ENCODE measurements at places on chromosomes 7 and 10.

DNA sequence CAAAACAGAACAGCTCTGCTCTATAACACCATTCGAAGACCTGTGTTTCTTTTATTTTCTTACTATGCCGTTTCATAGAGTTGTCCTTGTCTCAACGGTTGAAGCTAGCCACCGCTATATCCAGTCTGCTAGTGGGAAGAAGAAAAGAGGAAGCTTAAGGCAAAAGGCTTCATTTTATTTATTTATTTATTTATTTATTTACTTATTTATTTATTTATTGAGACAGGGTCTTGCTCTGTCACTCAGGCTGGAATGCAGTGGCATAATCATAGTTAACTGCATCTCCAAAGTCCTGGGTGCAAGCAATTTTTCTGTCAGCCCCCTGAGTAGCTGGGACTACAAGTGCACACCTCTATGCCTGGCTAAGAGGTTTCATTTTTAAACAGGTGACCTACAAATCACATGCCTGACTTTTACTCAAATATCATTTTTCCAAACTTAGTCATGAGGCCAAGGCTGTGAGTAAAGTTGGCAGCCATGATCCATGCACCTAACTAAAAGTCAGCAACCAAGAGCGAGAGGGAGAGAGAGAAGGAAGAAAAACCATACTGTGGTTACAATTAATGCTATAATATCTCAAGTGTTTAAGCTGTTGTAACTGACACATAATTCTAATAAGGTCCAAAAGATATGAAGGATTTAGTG lies 1305.3 kb upstream of the LRRTM3 start:
- no peak for DNase-seq

GRCh38 chr10:3955955-3956617 lies 171.1 kb upstream of the KLF6 start:
- no peak for DNase-seq

DNA sequence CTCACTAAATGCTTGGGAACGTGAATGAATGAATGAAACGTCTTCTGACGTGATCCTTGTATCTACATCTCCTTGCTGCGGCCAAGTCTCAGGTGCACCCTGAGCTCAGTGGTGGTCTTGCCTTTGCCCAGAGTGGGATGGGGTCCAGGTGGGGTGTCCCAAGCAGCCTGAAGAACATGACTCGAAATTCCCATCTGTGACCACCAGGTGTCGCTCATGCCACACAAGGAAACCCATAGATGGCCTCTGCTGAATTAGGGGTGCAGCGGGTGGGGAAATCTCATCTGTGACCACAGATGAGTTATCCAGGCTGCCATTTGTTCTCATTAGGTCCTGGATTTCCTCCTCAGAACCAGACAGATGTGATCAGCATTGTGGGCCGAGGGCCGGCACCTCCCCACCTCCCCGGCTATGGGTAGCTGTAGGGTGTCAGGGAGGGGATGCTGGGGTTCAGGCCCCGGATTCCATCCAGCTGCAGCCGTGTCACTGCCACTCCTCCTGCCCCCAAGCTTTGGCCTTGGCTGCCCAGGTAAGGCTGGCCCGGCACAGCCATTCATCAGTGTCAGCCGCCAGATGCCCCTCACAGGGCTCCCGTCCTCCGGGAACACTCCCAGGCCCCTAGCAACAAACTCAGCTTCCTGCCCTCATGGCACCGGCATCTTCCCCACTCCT lies 21.0 kb upstream of the GNA12 start:
- peak; percentile 58 for DNase-seq

DNA sequence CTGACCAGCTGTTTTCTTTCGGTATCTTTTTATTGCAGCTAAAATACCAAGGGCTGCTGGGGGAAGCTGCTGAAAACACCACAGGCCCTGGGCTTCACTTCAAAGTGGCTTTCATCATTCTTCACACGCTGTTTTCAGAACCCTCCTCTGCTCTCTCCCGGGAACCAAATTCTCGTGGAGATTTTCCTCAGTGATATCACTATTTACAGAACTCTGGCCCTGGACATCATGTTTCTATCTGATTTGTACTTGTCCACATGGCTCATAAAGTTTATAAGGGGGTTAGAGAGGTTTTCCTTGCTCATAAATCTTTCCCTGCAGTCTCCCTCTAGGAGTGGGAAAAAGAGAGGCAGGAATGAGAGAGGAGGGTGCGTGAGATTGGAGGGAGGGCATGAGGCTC lies 177.4 kb upstream of the NPVF start:
- no peak for DNase-seq

DNA sequence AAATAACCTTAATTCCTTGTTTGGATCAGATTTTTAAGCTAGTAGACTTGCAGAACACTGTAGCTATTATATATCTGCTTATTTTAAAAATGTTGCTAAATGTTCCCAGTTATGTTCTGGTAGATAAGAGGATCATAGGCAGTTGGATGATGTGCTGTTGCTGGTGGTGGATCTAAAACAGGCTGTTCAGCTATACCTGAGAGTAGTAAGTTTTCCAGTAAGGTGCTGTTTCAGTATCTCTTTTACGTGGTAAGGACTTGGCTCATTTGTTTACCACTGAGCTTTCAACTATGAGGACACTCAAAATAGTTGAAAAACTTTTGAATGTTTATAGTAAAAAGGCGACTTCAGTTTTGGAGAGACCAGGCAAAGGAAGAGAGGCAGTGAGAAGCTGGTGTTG lies 180.9 kb downstream of the CDK14 start:
- no peak for DNase-seq

DNA sequence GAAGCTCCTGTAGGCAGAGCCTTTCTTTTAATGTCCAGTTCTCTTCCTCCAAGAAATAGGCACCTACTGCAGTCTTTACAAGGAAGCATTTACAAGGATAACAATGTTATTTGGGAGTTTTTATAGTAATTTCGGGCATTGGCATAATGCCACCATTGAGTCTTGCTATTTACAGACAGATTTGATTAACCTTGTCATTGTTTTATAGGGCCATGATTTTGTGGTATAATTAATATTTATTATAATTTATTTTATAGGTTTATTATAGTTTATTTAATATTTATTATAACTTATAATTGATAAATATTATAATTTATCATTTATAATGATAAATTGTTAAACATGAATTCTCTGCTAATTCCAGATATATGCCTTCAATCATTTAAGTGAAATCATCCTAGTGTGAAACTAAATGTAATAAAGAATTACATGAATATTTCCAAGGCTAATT lies 573 bp upstream of the POT1 start:
- DNase-seq: no peak

GRCh38 chr7:141986923-141987322 lies 8.8 kb upstream of the MGAM start:
- DNase-seq: no peak

- no peak for DNase-seq
These were observed 60.8 kb downstream of the XRCC2 start for GRCh38 chr7:152615031-152615741.

DNA sequence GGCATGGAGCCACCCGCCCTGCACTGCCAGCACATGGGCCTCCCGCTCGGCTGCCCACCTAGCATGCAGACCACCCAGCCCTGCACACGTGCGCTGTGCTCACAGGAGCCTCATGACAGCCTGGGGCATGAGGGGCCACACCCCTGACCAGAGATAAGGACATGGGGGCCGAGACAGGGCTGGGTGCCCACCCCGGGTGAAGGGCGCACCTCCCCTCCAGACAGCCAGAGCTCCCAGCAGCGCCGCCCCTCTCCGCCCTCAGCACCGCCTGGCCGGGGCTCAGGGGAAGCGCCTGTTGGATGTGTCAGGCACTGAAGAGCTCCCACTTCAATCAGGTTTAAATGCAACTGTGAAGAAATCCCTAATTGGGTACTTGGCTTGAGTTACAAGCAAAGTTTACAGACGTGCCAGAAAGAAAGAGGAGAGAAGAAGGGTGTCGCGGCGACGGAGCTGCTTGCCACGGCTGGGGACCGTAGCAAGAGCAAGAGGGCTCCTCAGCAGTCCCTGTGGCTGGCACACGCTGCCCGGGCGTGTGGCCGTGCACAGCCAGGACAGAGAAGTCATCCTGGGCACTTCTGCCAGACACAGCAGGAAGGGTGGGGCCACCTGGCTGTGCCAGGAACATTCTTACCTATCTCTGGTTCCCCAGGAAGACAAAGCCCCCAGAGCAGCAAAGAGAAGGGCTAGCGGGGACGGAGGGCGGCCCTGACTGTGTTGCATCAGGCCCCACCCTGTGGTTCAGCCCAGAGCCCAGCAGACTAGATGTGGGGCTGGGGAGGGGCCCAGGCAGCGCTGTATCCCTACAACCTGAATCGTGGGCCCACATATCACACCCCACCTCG lies 247.4 kb downstream of the ELFN1 start:
- DNase-seq: peak; percentile 57

DNA sequence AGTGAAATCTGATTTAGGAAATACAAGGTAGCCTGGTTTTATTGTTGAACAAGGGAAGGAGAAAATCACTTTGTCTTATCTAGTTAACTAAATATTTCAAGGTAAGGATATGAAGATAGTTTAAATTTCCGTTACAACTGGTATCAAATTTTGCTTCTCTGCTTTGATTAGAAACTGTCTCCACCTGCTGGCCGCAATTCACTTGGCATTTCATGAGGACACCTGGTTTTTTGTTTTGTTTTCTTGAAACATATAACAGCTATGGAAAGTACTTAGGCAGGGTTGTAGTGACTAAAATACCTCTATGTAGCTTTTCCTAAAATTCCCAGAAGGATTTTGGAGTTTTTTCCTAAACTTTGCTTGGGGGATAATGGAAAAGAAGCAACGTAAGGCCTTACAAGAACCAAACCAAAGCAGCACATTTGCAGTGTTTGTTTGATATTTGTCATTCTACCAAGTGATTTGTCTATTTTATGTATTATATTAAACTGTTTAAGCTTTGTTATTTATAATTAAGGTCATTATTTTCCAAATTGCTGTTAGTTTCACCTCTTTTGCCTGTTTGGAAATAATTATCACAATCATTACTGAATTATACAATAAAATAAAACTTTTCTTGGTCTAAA lies 73.6 kb downstream of the AHCYL2 start:
- no peak for DNase-seq

- DNase-seq: no peak
These were observed 136.4 kb upstream of the AOAH start for GRCh38 chr7:36860681-36861080.

DNA sequence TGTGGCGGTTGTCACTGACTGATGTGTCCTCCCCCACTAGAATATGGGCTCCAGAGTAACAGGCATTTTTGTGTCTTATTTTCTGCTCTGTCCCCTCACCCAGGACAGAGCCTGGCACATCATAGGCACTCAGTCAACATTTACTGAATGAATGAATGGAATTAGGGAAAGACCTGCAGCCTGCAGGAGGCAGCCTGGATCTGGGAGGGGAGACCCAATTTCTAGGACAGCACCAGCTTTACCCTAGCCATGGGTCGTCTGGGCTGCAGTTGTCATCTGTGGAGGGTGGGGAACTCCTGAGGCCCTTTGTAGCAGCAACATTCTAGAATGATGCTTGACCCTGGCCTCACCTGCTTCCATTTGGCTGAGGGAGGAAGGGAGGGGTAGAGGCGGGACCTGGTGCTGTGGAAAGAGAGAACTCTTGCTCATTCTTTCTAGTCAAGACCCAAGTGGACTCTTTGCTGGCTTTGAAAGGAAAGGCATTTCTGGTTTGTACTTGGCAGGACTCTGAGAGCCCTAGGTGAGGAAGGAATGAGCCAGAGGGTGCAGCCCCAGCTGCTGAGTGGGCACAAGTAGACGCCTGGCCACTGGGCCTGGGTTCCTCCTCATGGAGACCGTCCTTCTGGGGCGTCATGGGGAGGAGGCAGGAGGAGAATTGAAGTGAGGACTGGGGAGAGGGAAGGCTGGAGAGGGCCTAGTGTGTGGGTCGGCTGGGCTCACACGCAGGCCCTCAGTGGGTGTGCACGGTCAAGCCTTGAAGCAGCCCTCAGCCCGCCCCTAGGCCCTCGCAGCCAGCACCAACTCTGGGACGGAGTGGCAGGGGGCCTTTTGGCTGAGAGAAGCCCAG lies 8.9 kb downstream of the FGF8 start:
- no peak for DNase-seq

DNA sequence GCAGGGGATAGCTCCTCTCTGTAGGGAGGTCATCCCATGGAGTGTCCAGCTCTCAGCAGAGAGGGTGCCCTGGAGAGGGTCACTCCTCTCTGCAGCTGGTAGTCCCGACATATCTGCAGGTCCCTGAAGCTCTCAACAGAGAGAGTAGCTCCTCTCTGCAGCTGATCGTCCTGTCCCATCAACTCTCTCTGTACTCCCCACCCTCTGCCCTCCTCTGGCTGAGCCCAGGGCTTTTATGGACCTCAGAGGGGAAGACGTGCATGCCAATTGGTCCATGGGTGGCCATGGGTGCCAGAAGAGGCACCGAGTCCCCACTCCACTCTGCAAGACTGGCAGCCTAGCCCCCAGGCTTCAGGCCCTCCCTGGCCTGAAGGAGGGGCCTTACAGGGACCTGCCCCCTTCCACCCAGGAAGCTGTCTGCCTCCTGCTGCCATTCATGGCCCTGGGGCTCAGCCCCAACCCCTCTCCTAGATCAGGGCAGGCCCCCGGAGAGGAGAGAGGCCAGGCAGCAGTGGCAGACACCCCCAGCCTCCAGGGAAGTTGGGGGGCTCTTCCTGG lies 9.0 kb upstream of the BLVRA start:
- no peak for DNase-seq

- peak; percentile 82 for DNase-seq
These were observed 29.5 kb upstream of the ANKRD2 start for GRCh38 chr10:97543025-97543546.

DNA sequence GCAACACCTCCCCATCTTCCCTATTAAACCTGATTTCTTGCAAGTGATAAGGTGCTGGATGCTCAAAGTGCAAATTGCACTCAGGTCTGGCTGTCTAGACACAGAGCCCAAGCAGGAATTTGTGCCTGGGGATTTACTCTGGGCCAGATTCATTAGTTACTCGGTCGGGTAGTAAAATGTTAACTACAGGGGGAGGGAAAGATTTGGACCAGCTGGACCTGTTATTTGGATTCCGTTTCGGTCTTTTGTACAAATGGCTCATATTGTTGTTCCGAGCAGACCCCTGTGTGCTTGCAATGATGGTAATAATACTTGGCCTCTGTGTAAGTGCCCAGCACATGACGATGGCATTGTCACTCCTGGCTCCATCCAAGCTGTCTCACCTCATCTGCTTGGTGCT lies 609.6 kb downstream of the KCNMA1 start:
- DNase-seq: no peak

GRCh38 chr10:123156078-123156477 lies 1.9 kb downstream of the BUB3 start:
- peak; percentile 31 for DNase-seq

DNA sequence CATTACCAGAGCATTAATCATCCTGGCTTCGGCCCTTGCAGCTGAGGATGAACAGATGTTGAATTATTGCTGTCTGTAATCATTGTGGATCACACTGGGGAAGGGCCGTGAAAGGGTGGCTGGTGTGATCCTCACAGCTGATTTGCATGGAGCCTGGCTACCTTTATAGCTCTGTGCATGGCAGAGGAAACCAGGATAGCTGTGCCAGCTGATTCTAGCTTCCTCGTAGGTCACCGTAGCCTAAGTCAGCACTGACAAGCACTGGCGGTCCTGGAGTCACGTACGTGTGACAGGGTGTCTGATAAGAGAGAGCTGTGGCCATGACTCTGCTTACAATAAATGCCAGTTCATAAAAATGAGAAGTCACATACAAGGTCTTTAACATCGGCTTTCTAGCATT lies 76.5 kb downstream of the INSYN2A start:
- no peak for DNase-seq

GRCh38 chr10:22053048-22053447 lies 49.5 kb upstream of the DNAJC1 start:
- DNase-seq: no peak
